ENCODE measurements at places on chromosomes 7 and 10.
A peak's percentile ranks its signal among the peaks of the same experiment; 100 is the strongest.

- DNase-seq, result no peak
These were observed 86.2 kb downstream of the CUL2 start for GRCh38 chr10:35003906-35004305.

DNA sequence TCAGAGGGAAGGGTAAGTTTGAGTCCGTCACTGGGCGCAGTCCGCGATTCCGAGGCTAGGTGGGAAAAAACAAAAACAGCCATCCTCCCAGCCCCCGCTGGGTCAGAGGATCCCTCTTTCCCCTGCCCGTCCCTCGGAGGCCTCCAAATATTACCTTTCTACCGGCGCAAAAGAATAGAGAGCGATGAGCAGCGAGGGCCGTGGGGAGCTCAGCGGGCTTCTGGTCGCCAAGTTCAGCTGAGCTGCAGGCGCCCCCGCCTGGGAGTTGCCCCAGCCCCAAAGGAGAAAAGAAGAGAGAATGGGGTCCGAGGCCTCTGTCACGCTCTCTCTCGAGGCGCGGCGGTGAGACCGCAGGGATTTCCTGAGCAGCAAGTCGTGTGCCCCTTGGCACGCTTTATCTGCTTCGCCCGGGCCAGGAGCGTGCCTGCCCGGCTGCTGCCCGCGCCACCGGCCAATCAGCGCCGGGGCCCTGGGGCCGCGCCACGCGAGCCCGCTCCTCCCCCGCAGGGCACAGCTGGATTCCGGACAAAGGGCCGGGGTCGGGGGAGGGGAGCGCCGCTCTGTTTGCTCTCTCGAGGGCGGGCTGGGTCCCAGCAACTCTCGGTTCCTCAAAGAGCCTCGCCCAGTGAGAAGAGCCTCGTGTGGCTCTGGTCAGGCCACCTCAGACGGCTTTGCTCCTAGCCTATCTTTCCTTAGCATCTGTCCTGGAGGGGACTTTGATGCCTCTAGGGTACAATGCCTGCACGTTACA, at the start of gene NEUROG3:
NEUROG3 (minus strand) TSS at position 367 of the 751 bp plus-strand sequence. CDS start 379 bp downstream, outside the sequence.
- DNase-seq, result peak; percentile 33

DNA sequence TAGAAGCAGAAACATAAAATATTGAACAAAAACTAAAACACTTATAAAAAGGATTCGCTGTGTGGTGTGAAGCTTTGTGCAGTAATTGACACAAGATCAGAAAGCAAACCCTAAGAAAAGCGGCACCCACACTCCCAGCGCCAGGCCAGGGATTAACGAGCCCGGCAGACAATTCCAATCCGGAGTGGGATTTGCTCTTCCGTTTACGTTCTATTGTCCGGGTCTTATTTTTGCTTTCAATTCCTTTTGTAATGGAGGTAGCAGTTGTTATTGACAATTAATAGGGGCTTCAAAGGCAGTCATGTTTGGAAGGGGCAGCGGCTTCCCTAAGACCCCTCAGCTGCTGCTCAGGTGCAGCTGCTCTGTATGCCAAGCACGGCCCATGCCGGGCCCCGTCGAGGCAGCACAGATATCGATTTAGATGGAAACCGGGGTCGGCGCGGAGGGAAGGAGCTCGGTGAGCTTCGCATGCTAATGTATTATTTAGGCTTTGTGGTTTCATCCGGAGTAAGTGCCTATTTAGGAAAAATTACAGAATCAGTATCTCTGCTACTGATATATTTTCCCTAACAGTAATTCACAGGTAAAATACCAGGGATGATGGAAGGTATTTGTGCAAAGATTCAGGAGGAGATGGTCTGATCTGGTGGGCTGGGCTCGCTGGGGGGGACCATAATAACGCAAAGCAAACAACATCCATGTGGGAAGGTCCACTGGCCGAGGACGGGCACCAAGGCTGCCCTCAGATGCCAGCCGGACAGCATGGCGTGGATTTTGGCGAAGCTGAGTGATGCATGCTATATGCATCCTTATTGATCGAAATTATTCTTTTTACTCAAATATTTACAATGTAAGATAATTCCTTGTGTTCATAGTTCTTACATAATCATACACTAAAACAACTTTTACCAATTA, 561.7 kb downstream of the PTPRN2 start:
- DNase-seq, result no peak

DNA sequence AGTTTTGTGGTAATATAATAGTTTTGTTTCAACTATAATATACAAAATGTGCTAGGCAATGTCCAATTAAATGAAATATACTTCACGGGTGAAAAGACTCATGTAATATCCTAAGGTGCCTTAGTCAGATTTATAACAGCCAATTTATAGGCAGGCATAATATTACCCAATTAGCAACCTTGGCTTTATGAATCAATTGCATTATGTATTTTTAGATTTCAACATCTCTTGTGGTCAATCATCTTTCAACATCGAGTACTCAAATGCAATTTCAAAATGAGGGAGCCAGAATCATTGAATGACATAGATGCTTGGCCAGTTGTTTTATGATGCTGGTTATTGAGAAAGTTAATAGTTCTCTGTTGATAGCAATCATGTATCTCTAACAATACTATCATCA, 110.3 kb upstream of the SP8 start:
- no peak for DNase-seq

DNA sequence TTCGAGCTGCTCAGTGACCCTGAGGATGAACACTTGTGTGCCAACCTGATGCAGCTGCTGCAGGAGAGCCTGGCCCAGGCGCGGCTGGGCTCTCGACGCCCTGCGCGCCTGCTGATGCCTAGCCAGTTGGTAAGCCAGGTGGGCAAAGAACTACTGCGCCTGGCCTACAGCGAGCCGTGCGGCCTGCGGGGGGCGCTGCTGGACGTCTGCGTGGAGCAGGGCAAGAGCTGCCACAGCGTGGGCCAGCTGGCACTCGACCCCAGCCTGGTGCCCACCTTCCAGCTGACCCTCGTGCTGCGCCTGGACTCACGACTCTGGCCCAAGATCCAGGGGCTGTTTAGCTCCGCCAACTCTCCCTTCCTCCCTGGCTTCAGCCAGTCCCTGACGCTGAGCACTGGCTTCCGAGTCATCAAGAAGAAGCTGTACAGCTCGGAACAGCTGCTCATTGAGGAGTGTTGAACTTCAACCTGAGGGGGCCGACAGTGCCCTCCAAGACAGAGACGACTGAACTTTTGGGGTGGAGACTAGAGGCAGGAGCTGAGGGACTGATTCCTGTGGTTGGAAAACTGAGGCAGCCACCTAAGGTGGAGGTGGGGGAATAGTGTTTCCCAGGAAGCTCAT, 1.1 kb downstream of the DDIT4 start:
- peak; percentile 71 for DNase-seq

- DNase-seq, result no peak
These were observed 79.3 kb upstream of the TNS3 start for GRCh38 chr7:47661051-47661714.

GRCh38 chr7:147650991-147651390, 939.6 kb upstream of the C7orf33 start:
- DNase-seq, result no peak

- peak; percentile 4 for DNase-seq
These were observed 68.1 kb downstream of the SCRN1 start for GRCh38 chr7:29921404-29922010.

- DNase-seq, result no peak
These were observed 257.6 kb downstream of the EXOC4 start for GRCh38 chr7:133510326-133511055.

GRCh38 chr10:17712717-17713471, 39.1 kb upstream of the TMEM236 start:
- DNase-seq, result no peak

- DNase-seq, result no peak
These were observed 5.5 kb upstream of the UNC5B start for GRCh38 chr10:71206911-71207310.

- DNase-seq, result no peak
These were observed 42.1 kb upstream of the WIPF3 start for GRCh38 chr7:29764227-29764626.

DNA sequence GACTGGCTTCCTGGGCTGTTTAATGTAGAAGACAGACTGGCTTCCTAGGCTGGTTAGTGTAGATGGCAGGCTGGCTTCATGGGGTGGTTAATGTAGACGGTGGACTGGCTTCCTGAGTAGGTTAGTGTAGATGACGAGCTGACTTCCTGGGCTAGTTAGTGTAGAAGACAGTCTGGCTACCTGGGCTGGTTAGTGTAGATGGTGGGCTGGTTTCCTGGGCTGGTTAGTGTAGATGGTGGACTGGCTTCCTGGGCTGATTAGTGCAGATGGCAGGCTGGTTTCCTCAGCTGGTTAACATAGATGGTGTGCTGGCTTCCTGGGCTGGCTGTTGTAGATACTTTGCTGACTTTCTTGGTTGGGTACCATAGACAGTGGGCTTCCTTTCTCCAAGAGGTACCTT, 122.9 kb upstream of the PPP2R2D start:
- no peak for DNase-seq

DNA sequence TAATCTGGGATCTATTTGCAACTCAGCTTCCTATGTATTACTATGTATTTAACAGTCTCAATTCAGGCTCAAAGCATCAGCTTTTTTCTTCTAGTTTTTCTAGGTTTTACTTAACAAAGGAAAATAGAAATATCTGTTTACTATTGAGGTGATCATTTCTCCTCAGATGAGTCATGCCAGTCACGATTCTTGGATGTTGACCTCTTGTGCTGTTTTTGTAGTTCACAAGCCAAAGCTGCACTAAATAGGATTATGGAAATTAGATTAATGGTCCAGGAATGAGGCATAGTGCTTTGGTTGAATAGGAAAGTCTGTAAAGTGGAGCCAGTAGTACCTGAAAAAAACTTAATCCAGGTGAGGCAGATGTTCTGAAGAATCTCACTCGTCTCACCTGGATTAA, 198.3 kb upstream of the KAT6B start:
- no peak for DNase-seq

DNA sequence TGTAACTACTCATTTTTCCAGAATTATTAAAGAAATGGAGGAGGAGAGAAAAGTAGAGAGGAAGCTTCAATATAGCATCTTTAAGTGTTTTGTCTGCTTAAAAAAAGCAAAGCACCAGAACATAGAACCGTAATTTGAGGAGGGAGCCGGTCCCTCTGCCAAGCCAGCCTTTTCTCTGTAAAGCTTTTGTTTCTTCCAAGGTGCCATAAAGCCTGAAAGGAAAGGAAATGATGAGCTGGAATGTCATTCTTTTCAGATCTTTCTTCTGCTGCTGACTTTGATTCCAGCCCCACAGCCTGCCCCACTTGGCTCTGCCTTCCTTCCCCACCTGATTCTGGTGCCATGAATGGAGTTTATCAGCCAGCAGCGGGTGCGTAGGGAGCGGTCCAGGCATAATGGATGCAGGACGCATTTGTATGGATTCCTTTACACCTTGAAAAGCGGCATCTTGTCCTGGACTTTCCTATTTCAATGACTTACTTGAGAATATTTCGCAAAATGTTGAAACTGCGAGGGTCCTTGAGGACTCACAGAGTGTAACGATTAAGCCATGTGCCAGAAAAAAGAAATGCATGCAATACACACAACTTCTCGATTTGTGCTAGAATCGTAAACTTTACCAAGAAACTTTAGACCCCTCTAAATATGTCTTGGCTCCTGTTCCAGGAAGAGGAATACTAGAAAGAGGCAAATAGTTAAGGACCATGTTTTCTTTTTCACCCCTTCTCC, 569.5 kb upstream of the MGMT start:
- DNase-seq, result no peak

- no peak for DNase-seq
These were observed 34.4 kb downstream of the ADD3 start for GRCh38 chr10:110042181-110042580.

- no peak for DNase-seq
These were observed 168.9 kb downstream of the KCND2 start for GRCh38 chr7:120441850-120442249.

DNA sequence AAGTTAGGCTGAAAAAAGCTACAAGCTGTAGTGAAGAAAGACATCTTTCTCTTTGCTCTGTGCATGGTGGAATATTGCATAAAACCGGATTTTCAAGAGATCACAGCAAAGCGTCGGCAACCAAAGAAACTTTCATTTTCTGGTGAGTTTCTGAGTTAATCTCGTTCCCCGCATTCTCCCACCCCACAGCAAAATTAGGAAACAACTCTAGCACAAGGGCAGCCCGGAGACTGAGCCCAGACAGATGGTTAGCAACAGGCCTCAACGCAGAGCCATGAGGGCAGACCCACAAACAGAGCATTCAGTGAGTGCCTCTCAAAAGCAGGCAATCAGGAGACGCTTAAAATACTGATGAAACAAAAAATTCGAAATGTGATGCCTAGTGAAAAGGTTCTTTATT, 396.1 kb upstream of the KLF6 start:
- no peak for DNase-seq

- no peak for DNase-seq
These were observed 104.0 kb downstream of the JCAD start for GRCh38 chr10:29955329-29955935.

DNA sequence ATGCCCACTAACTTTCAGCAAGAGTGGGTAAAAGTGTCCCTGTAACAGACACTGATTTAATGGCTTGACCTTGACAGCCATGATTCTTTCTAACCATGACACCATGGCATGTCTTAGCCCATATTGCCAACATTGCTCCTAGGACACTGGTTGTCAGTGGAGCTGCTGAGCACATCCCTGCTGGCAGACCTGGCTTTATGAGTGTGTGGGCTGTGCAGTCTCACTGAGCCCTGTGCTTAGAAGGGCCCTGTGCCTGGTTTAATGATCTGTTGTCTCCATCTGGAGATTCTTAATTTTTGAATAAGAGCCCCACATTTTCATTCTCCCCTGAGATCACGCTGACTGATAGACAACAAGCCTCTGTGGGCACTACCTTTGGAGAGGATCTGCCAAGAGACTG, 243.1 kb upstream of the KIAA1217 start:
- no peak for DNase-seq

DNA sequence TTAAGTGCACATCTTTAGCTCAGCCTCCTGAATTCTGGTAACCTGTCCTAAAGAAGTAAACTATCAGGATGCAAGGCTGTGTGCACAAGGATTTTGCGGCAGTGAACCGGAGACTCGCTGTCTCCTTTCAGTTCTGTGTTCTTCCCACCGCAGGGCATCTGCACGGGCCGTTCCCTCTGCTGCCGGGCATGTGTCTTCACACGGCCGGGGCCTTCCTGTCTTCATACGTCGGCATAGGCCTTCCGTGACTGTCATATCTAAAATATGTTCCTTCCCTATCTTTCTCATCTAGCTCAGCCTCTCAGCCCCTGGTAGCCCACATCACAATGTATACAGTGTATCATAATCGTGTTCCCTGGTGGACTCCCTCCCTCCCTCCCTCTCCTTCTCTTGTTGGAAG, 16.4 kb downstream of the PALD1 start:
- peak; percentile 54 for DNase-seq

GRCh38 chr7:122675011-122675410, 23.9 kb downstream of the RNF133 start:
- DNase-seq, result no peak

- no peak for DNase-seq
These were observed 87.1 kb upstream of the AHR start for GRCh38 chr7:17211307-17211836.

DNA sequence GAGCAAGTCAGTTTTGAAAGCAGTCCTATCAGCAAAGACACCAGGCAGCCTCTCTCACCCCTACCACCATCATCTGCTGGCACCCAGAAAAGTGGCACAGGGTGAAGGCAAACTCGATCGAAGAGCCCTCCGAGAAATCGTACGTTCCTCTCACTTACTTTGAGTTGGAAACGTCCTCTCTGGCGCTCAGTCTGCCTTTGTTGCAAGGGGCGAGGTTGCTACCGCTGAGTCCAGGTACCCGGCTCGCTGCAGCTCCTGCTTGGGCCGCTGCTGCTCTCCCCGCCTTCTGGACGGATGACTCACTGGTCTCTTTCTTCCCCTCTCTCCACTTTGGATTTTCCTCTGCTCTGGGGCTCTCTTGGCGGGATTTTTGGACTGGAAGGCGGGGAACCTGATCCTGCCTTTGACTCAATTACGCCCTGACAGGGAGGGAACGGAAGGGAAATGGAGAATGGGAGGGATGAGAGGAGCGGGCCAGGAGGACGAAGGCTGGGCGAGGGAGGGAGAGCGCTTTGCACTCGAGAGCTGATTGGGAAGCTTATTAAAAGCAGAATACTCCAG, at the start of gene PTN:
PTN (minus strand) TSS at position 453 of the 561 bp plus-strand sequence. CDS start 88,760 bp downstream, outside the sequence.
- no peak for DNase-seq
